Panc1 (cell line): ENCODE measurements at places on chromosomes 7 and 10.

- H3K4me3 ChIP-seq: no peak overlapping the region
- H3K36me3 ChIP-seq: no peaks in the 10 kb centered on the region
- H3K27me3 ChIP-seq: no peaks in the 10 kb centered on the region
- H3K4me1 ChIP-seq: peaks cover 13% of the 10 kb centered on the region
Observed at GRCh38 chr10:24642921-24643678, 80.6 kb downstream of the ARHGAP21 start.

GRCh38 chr7:15555381-15555859 lies 6.4 kb downstream of the AGMO start:
- H3K27ac ChIP-seq: no peak overlapping the region
- DNase-seq: no peak

- no peaks in the 10 kb centered on the region for H3K36me3 ChIP-seq
- no peak overlapping the region for H3K27ac ChIP-seq
- no peaks in the 10 kb centered on the region for H3K27me3 ChIP-seq
- DNase-seq: no peak
- no peaks in the 10 kb centered on the region for H3K4me1 ChIP-seq
- no peak overlapping the region for H3K4me3 ChIP-seq
Observed at GRCh38 chr10:14396411-14397048, 65.8 kb upstream of the FRMD4A start.

DNA sequence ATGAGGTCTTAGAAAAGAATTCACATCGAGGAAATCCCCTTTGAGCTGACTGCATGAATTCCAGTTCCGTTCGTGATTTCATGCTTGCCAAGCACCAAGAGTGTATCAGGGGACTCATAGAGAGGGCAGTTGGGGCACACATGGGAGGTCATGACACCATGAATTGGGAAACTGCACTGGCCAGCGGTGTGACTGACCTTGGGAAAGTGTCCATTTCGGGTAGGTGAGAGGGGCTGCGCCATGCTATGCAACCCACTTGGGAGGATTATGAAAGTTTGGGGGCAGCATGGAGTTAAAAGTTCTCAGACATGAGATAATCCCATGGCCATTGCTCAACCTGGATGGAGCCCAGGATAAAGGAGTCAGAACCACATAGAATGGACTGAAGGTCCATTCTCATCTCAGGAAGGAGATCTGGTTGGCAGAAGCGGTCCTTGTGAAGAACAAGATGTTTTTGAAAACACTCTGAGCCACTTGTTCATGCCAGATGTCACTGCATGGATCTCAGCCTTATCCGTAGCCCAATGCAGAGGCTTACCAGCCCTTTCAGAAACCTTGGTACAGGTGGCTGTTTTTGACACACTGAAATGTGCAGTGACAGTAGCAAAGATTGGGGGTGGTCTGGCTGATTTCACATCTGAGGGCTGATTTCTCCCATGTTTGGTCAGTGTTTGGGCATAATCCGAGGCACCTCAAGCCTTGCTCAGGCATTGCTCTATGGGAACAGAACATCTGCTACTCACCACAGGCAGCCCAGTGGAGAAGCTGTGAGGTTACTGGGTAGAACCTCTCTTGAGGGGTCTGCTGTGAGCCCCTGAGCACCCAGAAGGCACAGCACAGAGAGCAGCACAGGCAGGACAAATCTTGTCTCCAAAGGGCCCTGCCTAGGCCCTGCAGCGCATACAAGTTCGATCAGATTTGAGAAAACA lies 252.3 kb downstream of the CXCL12 start:
- H3K27ac ChIP-seq: no peak overlapping the region
- no peaks in the 10 kb centered on the region for H3K4me1 ChIP-seq
- no peaks in the 10 kb centered on the region for H3K36me3 ChIP-seq
- no peaks in the 10 kb centered on the region for H3K27me3 ChIP-seq
- no peak for DNase-seq

DNA sequence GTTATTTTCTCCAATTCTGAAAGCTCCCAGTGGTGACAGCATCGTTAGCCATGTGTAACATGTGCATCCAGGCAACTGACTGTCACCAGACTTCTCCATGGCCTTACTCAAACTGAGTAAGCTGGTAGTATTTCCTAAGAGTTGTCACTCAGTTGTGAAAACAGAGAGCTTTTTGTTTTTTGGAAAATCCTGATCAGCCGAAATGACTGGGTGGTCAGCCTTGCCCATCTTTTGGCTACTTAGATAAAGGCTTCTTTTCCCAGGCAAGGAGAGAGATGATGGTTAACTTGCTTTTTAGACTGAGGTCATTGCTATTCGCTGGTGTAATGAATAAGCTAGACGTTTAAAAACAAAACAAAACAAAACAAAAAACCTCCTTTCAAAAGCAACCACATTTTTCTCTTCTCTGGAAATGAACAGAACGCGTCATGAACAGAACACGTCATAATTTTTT lies 159.5 kb upstream of the KLF14 start:
- H3K4me1 ChIP-seq: peaks cover 97% of the 10 kb centered on the region
- no peak overlapping the region for H3K4me3 ChIP-seq
- H3K36me3 ChIP-seq: peaks cover 5% of the 10 kb centered on the region
- no peak for DNase-seq

- H3K27ac ChIP-seq: peak overlapping the region; percentile 54; the same call in 1 of the 2 replicates
- no peaks in the 10 kb centered on the region for H3K27me3 ChIP-seq
- no peak for DNase-seq
Observed at GRCh38 chr7:7650682-7651206, 10.2 kb downstream of the UMAD1 start.

- no peak for DNase-seq
- H3K4me3 ChIP-seq: no peak overlapping the region
- no peaks in the 10 kb centered on the region for H3K36me3 ChIP-seq
Observed at GRCh38 chr10:49690698-49691356, 11.4 kb downstream of the C10orf53 start.

- no peak for DNase-seq
- no peaks in the 10 kb centered on the region for H3K36me3 ChIP-seq
- no peak overlapping the region for H3K27ac ChIP-seq
- no peaks in the 10 kb centered on the region for H3K4me1 ChIP-seq
- no peaks in the 10 kb centered on the region for H3K27me3 ChIP-seq
Observed at GRCh38 chr10:77837248-77837924, 89.2 kb downstream of the DLG5 start.

DNA sequence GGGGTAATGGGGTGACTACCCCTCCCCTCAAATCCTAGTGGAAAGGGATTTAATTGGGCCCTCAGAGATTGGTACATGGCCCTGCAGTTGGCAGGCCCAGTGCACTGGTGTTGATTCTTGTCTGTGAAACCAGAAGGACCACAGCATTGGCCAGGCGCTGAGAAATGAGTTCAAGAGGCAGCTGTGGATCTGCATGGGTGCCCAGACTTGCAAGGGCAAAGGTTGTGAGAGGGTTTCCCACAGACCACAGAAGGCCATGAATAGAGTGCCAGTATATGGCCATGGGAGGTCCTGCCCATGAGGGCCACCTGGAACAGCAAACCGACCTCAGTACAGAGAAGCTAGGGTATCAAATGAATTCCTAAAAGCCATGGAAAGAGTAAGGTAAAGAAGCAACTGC lies 32.9 kb downstream of the TMEM168 start:
- no peak for DNase-seq
- H3K4me3 ChIP-seq: no peak overlapping the region
- H3K27ac ChIP-seq: no peak overlapping the region
